ENCODE measurements at places on chromosomes 12 and 14.

DNA sequence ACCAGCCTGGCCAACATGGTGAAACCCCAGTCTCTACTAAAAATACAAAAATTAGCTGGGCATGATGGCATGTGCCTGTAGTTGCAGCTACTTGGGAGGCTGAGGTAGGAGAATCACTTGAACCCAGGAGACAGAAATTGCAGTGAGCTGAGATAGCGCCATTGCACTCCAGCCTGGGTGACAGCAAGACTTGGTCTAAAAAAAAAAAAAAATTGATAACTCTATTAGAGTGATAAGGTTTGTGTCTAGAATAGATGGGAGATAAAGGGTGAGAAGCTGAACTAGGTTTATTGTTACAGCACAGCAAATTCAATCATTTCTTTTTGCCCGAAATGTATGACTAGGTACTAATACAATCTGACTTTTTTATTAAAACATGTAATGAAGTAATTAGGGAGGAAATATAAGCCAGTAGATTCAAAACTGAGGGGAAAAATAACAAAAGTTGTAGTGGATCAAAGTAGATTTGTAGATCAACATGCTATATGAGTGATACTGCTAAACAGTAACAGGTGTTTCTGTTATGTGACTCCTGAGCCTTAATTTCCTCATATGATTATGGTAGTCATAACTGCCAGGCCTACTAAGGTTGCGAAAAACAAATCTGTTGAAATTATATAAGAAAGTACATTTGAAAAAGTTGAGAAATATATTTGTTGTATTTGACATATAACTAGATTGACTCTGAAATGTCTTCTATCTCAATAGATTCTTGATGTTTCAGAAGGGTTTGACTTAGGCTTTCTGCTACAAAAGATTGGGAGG lies 83.6 kb downstream of the WNK1 start:
- no peak for DNase-seq

DNA sequence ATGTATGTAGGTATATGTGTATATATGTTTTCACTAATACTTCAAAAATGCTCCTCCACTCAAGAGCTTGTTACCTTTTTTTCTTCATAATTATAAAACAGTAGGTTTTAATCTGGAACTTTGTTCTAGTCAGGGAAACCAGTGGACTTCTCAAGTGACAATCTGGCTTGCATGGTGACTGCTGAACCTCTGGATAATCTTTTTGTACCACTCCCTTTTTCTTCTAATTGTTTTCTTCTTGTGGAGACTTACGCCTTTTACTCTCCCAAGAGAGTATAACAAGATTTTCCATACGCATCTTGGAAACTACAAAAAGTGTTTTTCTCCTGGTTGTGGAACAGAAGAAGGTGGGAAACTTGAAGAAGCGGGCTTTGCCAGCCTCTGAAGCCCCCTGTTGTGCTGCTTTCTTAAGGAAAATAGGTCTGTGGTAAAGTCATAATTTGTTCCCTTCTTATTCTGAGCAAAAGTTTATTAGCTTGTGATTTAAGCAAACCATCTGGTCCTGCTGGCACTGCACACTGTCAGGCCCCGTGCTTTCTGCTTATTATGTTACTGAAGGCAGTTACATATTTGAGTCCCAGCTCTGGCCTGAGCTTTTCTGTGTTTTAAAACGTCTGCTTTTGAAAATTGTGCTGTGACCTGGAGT lies 291.8 kb downstream of the ERC1 start:
- DNase-seq = no peak

DNA sequence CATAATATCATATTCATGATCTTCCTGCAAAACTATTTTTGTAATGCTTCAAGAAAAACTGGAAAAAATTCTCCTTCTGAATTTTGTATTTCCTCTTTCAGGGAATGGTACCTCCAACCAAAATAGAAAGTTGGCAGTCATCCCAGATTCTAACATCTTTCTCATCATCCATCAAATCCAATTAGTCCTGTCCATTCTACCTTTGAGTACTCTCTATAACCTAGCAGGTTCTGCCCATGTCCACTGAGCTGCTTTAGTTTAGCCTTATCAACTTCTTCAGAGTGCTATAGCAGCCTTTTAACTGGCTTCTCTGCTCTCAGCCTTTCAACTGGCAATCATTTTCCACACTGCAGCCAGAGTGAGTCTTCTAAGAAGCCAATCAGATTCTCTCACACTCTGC lies 236.2 kb downstream of the AKAP6 start:
- no peak for DNase-seq

- DNase-seq = no peak
Measured at GRCh38 chr14:60090864-60091519, 731 bp upstream of the PCNX4 start.

DNA sequence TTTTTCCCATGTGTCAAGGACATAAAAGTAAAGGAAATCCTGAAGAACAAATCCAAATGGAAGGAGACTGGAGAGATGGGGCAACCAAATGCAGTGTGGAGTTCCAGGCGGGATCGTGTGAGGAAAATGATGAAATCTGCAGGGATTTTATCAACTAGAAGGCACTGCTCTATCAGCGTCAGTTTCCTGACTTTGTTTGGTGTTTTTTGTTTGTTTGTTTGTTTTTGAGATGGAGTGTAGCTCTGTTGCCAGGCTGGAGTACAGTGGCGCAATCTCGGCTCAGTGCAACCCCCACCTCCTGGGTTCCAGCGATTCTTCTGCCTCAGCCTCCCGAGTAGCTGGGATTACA lies 43.3 kb upstream of the GPR132 start:
- no peak for DNase-seq

GRCh38 chr14:100765991-100766390 lies 39.3 kb downstream of the DLK1 start:
- DNase-seq = no peak

DNA sequence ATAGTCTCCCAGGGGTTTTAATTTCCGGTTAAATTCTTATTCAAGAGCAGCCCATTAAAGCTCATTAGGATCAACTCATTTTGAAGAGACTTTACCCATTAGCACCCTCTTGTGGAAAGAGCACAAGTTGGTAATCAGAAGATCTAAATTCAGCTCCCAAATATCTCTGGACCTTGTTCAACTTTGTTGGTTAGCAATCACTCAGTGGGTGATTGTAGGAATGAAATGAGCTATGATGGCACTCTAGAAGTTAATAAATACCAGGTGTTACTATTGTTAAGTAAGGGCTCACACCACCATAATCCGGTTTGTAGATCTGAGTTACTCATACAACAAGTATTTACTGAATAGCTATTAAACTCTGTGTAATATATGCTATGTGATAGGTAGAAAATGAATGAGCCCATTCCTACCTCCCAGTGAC lies 42.9 kb downstream of the TRIP11 start:
- no peak for DNase-seq

GRCh38 chr12:14403711-14404196 lies 38.3 kb downstream of the ATF7IP start:
- no peak for DNase-seq

GRCh38 chr14:90443161-90444076 lies 46.6 kb downstream of the CALM1 start:
- DNase-seq = no peak

GRCh38 chr12:75781532-75782046 lies 250.0 kb downstream of the PHLDA1 start:
- DNase-seq = no peak

DNA sequence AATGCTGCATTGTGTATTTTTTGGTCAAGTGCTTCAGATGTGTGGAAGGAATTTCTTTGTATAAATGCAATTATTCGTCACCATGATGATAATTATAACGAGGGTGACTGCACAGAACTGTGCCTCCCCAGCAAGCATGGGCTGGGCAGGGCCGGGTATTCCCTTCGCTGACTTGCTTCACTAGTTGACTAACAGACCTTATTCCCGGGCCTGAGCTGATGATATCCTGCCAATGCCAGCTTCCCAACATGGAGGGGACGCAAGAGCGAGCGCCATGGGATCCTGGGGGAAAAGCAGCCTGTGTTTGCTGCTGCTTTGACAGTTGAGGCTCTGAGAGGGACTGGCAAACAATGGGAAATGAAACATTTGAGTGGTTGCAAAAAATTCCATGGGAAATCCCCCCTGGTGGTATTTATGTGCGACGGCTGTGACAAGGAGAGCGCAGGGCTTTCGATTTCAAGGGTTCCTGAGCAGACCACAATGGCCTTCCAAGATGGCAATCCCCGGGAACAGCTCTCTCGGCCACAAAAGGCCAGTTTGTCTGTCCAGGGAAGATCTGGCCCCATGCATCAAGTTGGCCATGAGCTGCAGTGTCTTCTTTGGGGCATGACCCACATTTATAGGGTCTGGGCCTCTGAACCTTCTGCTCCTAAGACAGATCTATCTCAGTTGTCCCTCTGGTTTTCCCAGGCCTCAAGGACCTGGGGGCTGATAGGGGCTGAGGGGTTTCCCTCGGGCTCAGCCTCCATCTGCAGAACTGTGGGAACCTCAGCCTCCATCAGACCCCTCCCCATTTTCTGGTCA lies 21.9 kb upstream of the MAP1LC3B2 start:
- DNase-seq = no peak

- DNase-seq = no peak
Measured at GRCh38 chr14:64434528-64434927, 30.8 kb upstream of the AKAP5 start.

- no peak for DNase-seq
Measured at GRCh38 chr12:82069931-82070514, 288.2 kb downstream of the CCDC59 start.

GRCh38 chr12:13156277-13156676 lies 40.2 kb upstream of the EMP1 start:
- no peak for DNase-seq

DNA sequence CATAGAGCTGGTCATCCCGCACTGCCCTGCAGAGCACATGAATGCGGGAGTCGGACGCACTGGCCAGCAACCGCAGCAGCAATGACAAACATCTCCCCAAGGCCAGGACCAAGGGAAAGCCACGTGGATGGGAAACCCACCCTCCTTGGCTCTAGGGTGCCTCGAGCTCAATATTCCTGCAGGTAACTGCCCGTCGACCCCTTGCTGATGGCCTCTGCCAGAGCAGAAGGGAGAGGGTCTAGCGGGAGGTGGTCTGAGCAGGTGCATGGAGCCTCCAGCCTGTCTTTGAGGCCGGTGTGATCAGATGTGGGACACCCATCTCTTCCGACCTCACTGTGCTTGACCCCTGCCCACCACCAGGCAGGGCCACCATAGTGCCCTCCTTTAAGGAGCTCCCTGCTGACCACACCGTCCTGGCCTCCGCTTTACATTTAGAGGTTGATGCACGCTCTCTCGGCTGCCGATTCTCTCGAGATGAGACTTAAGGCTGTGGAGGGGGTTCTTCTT lies 89.7 kb downstream of the PIWIL1 start:
- no peak for DNase-seq

GRCh38 chr14:95446470-95446869 lies 70.0 kb downstream of the SYNE3 start:
- no peak for DNase-seq

DNA sequence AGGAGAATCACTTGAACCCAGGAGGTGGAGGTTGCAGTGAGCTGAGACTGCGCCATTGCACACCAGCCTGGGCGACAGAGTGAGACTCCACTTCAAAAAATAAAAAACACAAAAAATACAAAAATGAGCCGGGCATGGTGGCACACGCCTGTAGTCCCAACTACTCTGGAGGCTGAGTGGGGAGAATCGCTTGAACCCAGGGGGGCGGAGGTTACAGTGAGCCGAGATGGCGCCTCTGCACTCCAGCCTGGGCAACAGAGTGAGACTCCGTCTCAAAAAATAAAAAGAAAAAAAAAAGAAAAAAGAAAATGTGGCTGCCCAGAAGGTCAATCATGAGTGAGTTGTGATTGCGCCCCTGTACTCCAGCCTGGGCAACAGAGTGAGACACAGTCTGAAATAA lies 9.2 kb downstream of the DNAJC22 start:
- no peak for DNase-seq

- no peak for DNase-seq
Measured at GRCh38 chr12:119036878-119037825, 55.8 kb downstream of the SRRM4 start.

GRCh38 chr12:31118347-31119191 lies 44.9 kb downstream of the DDX11 start:
- DNase-seq = peak; percentile 23

- DNase-seq = no peak
Measured at GRCh38 chr12:53425515-53426150, 2.0 kb downstream of the AMHR2 start.

Data from T-helper 17 cell (primary cell).